Suppressor macrophage treated with lipopolysaccharide for 1 hour (primary cell): ENCODE measurements at places on chromosomes 6 and 20.
A peak's percentile ranks its signal among the peaks of the same experiment; 100 is the strongest.

- peak; percentile 81 for DNase-seq
Measured at GRCh38 chr6:141483598-141484061, 649.1 kb upstream of the GJE1 start.

GRCh38 chr6:119627908-119628669, 278.5 kb upstream of the MAN1A1 start:
- no peak for DNase-seq

DNA sequence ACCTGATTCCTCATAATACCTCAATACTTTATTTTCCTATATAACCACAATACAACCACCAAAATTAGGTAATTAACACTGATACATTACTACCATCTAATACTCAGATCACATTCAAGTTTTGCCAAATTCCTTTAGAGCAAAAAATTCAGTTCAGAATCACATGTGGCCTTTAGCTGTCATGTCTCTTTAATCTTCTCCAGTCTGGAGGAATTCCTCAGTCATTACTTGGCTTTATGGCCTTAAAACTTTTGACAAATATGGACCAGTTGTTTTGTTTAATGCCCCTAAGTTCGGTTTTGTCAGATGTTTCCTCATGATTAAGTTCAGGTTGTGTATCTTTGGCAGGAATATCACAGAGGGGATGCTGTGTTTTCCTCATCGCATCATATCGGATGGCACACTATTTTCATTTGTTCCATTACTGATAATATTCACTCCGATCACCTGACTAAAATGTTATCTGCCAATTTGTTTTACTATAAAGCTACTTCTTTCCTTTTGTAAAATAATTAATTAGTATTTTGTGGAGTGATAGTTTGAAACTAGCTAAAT, 51.2 kb upstream of the AKIRIN2 start:
- no peak for DNase-seq

DNA sequence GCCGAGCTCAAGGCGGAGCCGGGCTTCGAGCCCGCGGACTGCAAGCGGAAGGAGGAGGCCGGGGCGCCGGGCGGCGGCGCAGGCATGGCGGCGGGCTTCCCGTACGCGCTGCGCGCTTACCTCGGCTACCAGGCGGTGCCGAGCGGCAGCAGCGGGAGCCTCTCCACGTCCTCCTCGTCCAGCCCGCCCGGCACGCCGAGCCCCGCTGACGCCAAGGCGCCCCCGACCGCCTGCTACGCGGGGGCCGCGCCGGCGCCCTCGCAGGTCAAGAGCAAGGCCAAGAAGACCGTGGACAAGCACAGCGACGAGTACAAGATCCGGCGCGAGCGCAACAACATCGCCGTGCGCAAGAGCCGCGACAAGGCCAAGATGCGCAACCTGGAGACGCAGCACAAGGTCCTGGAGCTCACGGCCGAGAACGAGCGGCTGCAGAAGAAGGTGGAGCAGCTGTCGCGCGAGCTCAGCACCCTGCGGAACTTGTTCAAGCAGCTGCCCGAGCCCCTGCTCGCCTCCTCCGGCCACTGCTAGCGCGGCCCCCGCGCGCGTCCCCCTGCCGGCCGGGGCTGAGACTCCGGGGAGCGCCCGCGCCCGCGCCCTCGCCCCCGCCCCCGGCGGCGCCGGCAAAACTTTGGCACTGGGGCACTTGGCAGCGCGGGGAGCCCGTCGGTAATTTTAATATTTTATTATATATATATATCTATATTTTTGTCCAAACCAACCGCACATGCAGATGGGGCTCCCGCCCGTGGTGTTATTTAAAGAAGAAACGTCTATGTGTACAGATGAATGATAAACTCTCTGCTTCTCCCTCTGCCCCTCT, 1.1 kb downstream of the CEBPB start:
- DNase-seq: peak; percentile 59

DNA sequence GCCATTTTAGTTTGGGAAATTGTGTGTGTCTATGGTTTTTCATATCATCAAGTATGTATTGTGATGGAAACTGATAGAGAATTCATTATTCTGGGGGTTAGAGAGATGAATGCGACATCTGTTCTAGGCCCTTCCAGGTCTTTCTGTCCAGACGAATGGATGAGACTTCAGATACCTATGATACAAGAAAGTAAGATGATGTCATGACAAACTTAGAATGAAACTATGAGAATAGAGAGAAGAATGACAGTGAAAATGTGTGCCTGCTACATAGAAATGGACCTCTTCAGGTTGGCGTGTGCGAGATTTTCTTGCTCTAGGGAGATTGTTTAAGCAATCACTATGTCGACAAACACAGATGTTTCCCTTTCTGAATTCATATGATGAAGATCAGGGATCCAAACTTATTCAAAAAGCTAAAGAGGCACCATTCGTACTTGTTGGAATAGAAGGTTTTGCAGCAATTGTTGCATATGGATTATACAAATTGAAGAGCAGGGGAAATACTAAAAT, 76.1 kb downstream of the SCAND1 start:
- no peak for DNase-seq

DNA sequence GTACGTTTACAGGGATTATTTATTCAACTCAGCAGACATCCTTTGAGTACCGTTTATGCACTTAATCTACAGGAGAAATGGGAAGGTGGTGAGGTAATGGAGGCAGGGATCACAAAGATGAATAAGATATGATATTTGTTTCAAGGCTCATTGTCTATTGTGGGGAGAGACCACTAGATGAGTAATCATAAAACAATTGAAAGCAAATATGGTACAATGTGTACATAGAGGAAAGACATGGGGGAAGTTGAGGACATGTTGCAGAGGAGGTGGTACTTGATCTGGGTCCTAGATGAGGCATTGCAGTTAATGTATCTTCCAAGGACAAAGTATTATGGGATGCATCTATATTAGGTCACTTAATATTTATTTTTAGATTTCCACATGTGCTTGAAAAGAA, 13.7 kb upstream of the CDC5L start:
- DNase-seq: no peak
